Activated T-cell treated with anti-CD3 and anti-CD28 coated beads for 4 hours (primary cell): ENCODE measurements at places on chromosomes 5 and 9.

DNA sequence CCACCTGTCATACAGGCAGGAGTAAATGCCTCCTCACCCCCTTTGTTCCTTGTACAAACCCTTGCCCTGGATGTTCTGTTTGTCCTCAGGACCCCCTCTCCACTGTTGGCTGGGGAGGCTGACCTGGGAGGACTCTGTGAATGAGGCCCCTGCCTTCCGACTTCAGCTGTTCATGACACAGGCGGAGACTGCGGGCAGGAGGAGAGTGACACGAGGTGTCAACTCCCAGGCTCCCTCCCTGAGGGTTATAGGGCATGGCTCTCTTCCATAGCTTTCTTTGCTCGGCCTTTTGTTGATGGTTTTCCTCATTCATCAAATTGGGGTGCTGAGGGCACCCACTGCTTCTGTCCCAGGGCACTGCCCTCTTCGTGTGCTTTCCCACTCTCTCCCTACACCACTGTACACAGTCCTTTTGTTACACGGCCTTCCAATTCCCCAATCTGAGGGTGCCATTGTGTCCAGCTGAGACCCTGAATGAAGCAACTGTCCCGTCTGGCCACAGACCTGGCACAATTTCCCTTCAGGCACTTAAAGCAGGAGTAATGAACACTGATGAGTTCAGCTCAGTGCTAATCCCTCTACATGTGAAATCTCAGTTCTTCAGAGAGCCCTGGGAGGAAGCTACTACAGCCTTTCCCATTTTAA is 33.8 kb downstream of the KCNIP1 start:
- no peak for DNase-seq

GRCh38 chr5:77957931-77958521 is 181.9 kb upstream of the TBCA start:
- no peak for DNase-seq

- no peak for DNase-seq
These were observed 402 bp downstream of the BRD8 start for GRCh38 chr5:138177941-138178515.

- DNase-seq, result no peak
These were observed 34.8 kb downstream of the ACOT12 start for GRCh38 chr5:81359108-81359507.

- no peak for DNase-seq
These were observed 47.5 kb downstream of the SLC22A5 start for GRCh38 chr5:132417010-132417439.

DNA sequence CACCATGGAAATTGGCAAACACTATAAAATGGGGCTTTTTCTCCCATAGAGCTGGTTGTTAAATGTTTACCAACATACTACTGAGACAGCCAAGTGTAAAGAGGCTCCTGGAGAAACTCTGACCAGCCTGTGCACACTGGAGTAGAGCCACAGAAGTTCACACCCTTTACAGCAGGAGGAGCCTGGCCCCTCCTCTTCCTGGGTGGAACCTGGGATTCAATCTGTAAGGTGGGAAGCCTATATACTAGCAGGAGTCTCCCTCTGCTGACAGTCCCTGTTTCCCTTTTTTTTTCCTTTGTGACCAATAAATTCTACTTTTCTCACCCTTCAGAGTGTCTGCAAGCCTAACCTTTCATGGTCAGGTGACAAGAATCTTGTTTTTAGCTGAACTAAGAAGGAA is 10.4 kb upstream of the SLC30A5 start:
- DNase-seq, result no peak

DNA sequence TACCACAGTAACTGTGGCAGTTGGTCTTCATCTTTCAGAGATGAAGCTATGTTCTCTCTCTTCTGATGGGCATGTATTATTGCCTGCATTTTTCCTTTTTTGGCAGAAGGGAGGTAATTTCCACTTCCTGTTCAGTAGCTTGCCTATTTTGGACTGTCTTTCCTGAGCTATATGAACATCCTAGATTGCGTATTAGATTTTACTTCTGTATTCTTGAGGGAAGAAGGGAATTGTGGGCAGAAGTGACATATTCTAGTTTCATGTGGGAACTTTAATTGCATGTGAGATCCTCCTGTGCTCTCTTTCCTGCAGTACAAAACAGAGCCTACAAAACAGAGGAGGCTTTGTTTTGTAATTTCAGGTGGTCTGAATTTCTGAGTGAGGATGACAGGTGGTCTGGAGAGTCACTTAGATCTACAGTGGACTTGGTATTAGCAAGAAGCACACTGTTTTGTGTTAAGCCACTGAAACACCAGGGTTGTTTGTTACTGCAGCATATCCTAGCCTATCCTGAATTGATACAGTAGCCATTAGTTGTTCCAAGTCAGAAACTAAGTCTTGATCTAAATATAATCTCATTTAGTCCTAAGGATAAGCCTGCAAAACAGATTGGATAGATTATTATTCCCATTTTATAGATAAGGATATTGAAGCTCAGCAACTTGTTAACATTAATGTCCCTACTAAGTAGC is 68.1 kb downstream of the AOPEP start:
- DNase-seq, result no peak

- no peak for DNase-seq
These were observed 12.3 kb downstream of the CDH9 start for GRCh38 chr5:27026063-27026462.

- DNase-seq, result no peak
These were observed 49.8 kb upstream of the OLFM1 start for GRCh38 chr9:135037521-135038250.

- DNase-seq, result no peak
These were observed 648.6 kb upstream of the SGCD start for GRCh38 chr5:155678371-155678770.

DNA sequence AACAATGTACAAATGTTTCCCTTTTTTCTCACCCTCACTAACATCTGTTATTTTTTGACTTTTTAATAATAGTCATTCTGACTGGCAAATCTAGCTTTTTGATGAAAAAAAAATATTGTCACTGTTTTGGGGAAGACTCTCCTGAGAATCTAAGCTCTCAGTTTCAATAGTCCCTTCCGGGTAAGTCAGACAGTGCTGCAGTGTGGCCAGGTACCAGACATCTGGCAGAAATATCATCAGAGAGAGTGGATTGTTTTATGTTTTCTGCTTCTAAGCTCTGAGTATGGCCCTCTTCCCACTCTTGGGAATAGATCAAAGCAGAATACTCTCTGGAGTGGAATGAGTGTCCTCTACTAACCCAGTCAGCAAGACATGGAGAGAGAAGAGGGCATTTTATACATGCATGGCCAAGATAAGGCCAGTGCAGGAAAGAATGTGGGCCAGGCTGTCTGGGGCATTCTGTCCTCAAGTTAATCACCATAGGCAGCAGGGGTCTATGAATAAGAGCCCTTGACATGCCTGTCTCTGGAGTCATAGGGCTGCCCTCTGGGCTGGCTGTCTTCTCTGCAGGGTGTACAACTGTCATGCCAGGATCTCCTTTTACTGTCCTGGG is 38.5 kb upstream of the OR2S2 start:
- DNase-seq, result no peak

- no peak for DNase-seq
These were observed 28.4 kb downstream of the ERP44 start for GRCh38 chr9:100070104-100071041.

- no peak for DNase-seq
These were observed 6.7 kb upstream of the NSMF start for GRCh38 chr9:137465720-137466388.

- no peak for DNase-seq
These were observed 21.1 kb downstream of the TERT start for GRCh38 chr5:1273745-1274144.

- DNase-seq, result no peak
These were observed 24.8 kb downstream of the PPP3R2 start for GRCh38 chr9:101569741-101570501.

DNA sequence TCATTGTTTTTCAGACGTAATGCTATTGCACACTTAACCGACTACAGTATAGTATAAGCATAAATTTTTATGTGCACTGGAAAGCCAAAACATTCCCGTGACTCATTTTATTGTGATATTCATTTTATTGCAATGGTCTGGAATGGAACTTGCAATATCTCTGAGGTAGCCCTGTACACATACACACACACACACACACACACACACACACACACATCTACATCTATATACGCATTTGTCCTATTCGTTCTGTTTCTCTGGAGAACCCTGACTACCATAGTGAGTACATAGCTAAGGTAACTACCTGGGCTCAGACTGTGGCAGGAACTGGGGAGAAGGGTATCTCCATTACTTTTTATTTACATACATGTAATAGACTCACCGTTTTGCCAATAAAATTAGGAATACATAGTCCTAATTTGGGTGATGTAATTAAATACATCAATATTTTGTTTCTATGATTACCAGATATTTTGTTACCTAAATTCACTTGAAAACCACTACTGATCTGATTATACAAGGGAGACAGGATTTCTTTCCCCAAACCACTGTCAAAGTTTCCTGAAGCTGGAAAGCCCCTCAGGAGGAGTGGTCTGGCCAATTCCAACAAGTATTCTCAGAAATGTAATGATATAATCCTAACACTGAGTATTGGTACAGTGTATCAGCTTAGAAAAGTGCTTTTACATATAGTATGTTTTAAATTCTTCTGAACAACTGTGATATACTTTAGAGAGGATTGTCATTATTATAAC is 74.0 kb upstream of the PLPP1 start:
- no peak for DNase-seq

GRCh38 chr9:102922526-102922925 is 72.6 kb upstream of the CYLC2 start:
- no peak for DNase-seq

GRCh38 chr5:85841653-85842052 is 776.1 kb upstream of the COX7C start:
- DNase-seq, result no peak

- no peak for DNase-seq
These were observed 170.9 kb downstream of the FRMD3 start for GRCh38 chr9:83367326-83367725.

DNA sequence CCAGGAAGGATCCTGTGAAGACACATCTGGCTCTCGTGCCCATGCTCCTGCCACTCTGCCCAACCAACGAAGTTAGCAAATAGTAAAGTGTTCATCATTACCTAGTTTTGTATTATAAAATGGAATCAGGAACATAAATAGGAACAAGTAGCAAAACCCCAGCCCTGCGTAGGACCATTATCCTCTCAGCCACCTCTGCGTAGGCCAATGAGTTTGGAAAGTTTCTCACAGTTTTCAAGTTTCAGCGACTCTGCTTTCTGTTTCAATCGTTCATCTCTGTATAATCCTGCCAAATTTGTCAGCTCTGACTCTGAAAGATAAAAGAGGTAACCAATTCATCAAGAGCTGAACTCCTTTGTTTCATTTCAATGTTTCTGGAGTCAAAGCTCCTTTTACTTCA is 10.1 kb upstream of the SPATA24 start:
- DNase-seq, result no peak

DNA sequence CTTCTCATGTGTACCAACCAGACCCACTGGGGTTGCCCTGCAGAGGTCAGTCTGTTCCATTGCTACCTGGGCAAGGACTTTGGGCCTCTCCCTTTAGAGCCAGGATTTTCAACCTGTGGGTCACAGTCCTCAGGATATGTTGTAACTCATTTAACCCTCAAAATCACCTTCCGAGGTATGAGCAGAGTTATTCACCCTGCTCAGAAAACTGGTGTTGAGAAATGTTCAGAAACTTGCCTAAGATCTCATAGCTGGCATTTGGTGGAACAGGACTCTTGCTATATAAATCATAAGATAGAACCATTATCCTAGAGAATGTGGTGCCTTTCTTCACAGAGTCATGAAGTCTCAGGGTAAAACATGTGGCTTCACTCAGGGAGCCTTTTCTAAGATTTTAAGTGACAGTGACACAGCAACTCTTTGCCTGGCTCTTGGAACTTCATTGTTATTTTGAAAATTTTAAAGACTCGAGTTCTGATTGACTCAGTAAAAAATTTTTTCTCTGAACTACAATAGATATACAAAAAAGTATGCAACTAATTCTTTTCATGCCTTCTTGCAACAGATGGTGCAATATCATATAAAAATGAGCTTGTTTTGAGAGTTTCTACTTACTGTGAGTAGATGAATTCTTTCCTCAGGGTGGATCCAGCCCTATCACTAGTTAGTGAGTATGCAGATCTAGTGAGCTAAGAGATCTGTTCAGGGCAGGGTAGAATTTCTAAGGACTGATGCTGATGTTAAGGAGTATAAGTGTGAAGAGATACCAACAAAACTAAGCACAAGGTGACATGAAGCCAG is 29.5 kb downstream of the CAST start:
- no peak for DNase-seq

GRCh38 chr5:69217151-69217511 is 17.6 kb upstream of the CDK7 start:
- no peak for DNase-seq

GRCh38 chr5:62585306-62585705 is 6.7 kb downstream of the LRRC70 start:
- DNase-seq, result no peak

GRCh38 chr5:71887680-71888079 is 168.6 kb downstream of the CARTPT start:
- no peak for DNase-seq

- no peak for DNase-seq
These were observed 34.8 kb downstream of the TNFSF15 start for GRCh38 chr9:114770991-114771390.

- no peak for DNase-seq
These were observed 13.8 kb upstream of the PLCXD3 start for GRCh38 chr5:41524174-41524573.

DNA sequence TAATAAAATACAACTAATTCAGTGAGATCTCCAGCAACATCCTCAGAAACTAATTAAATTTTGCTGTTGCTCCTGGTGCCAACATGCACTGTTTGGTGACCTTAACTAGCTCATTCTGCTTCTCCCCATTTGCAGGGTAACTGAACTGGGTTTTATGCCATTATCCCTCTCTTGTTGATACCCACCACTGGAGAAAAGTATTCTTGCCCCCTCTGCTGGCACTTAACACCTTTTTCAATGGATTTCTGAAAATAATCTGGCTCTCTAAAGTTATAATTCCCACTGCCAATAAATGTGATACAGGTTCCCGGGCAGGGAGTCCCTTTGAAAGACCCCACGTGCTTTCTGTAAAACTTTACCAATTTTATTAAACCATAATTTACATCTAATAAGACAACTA is 394.3 kb downstream of the OSTF1 start:
- DNase-seq, result no peak

- DNase-seq, result no peak
These were observed 241.9 kb upstream of the NREP start for GRCh38 chr5:111998871-111999270.

DNA sequence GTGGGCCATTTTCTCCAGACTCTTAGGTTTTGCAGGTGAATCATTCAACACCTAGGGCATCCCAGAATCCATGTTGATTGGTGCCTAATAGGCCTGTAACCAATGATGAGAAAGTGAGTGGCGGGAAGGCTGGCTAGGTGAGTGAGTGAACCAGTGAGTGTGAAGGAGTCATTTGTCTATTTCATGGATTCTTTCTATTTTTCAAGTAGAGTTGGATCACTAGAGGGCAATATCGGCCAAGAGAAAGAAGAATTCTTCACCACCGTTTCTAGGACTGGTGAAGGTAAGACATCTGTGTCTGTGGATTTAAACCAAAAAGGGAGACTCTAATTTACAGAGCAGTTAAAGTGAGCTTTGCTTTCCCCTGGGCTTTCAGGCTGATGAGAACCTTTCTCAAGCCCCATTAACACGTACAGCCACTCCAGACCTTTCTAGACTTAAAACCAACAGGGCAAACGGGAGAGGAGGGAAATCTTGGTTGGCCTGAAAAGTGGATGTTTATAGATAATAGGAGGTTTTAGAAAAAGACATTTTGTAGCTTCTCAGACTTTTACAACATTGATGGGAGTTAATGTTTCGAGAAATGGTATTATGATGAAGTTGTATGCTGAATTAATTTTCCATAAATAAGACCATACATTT is 114.3 kb upstream of the IL12B start:
- no peak for DNase-seq
